ENCODE measurements at places on chromosomes 3 and 15.

- DNase-seq = no peak
These were observed 42.2 kb downstream of the DMXL2 start for GRCh38 chr15:51580385-51580784.

DNA sequence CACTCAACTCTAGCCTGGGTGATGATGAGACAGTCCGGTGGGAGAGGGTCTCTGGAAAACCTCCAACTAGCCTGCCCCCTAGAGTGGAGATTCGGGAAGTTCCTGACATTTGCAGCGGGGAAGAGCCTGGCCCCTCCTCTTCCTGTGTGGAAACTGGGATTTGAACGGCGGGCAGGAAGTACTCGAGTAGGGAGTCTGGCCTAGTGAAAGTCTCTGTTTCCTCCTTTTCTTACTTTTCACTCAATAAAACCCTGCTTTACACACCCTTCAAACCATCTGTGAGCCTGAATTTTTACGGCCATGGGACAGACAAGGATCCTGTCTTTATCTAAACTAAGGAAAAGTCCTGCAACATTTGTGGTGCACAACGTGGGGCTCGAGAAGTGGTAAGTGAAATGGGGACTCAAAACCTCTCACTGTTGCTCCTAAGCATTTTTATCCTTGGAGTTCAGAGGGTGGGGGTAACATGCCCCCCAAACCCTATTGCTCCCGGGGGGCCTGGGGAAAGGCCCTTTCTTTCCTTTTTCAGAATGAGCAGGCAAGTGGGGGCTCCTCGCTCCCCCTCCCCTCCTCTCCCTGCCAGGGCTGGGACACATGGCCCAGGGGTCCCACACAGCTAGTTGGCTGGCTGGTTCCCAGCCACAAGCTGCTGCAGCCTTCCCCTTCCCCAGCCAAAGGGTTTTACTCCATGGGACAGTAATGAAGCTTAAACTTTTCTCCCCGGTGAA is 224.7 kb upstream of the GBE1 start:
- DNase-seq = no peak

DNA sequence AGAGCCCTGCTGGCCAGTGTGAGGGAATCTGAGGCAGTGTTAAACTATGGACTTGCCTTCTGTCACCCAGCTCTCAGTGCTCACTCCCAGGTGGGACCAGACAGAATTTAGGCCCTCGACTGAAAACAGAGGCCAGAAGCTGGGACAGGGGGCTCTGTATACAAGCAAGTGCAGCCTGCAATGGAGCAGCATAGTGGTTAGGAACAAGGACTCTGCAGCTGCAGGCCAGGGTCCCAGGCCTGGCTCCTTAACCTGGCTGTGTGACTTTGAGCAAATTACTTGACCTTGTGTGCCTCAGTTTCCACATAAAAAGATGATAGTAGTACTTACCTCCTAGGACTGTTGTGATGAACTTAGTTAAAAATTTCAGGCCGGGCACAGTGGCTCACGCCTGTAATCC is 39.8 kb downstream of the CMTM7 start:
- no peak for DNase-seq

- DNase-seq = no peak
These were observed 51.2 kb downstream of the KCNAB1 start for GRCh38 chr3:156171281-156172267.

- no peak for DNase-seq
These were observed 394.2 kb downstream of the LSAMP start for GRCh38 chr3:116051040-116051439.

- no peak for DNase-seq
These were observed 3.4 kb upstream of the CTNNB1 start for GRCh38 chr3:41195946-41196345.

Measured in retina (tissue), 1 donor.